ENCODE measurements at places on chromosomes 7 and 10. TPM values are rescaled to one million over a fixed set of nuclear protein-coding genes. Genes with fewer than 3 reads are reported as not detected.

DNA sequence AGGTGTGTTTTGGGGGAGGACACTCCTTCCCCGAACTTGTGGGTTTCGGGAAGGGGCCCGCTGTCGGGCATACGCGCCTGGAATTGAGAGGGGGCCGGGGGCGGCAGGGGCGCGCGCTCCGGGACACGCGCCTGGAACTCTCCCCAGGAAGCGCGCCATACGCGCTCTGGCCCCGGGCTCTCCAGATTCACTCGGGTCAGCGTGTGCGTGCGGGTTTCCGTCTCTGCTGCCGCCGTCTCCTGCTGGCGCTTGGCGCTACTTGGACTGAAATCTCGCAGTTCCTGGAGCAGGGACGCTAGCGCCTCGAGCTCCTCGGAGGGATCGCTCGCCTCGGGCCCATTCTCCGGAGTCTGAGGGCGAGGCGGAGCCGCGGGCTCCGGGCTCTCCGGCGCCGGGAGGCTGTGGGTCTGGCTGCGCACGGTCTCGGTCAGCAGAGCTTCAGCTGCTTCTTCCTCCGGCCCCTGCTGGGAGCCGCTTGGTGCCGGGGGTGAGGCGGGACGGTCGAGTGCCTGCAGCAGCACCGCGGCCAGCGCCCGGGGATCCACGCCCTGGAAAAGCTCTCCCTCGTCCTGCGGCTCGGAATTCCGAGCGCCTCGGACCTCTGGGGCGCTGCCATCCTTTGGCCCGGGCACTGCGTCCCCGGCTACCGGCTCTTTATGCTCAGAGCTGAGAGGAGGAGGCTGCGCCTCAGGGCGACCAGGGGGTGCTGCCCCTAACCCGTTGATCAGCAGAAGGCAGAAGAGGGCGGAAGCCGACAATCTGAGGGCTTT is 1.1 kb downstream of the VGF start:
- DNase-seq, result no peak

DNA sequence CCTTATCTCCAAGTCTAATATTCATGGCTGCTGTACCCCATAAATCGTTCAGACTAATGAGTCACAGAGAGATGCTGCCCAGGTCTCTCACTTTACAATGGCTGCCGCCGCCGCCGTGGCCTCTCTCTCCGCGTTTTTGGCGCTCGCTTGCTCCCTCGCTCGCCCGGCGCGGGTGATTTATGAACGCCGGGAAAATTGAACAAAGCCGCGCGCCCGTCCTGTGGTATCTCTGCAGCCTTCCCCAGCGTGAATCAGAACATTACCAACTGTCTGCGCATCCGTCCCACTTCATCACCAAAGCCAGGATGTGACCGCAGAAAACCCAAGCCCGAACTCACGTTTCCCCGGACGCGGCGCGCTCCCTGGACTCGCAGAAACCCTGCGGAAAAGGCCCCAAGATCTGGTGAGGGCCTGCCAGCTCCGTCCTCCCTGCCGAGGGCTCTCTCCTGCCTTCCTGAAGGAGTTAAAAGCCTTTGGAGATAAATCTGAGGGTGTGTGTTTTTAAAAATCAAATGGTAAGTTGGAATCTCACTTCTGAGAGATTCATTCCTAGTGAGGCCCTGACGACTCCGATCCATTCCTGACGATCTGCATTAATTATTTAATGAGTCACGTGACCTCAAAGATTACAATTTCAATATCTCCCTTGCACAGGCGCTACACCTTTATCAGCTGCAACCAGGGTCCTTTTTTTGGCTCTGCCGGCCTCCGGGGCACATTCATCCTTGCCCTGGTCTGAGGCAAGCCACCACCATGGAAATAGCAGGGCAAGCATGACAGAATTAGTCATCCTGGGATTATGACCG is 6.3 kb downstream of the HOXA4 start:
- no peak for DNase-seq

DNA sequence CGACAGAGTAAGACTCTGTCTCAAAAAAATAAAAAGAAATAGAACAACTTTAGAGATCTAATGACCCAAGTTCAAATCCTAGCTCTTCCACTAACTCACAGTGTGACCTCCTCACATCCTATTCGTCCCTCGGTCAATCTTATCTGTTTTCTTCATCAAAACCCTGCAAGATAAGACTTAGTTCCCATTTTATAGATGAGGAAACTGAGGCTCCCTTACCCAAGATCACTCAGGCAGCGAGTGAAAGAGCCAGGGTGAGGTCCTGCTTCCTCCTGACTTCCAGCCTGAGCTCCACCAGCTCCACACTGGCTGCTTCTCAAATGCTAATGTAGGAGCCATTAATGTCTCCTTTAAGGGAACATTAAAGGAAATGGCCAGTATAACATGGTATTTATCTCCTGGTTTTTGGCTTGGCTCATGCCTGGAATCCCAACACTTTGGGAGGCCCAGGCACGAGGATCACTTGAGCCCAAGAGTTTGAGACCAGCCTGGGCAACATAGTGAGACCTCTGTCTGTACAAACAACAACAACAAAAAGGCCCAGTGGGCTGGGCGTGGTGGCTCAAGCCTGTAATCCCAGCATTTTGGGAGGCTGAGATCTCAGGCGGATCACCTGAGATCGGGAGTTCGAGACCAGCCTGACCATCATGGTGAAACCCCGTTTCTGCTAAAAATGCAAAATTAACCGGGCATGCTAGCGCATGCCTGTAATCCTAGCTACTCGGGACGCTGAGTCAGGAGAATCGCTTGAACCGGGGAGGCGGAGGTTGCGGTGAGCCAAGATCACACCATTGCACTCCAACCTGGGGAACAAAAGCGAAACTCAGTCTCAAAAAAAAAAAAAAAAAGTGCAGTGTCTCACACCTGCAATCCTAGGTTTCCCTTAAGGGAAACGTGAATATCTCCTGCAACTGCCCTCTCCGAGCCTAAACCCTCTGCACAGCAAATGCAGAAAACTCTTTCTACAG is 3.4 kb upstream of the RHBDD2 start:
- no peak for DNase-seq

GRCh38 chr10:5810225-5810624 is 3.0 kb downstream of the GDI2 start:
- DNase-seq, result no peak

- no peak for DNase-seq
Measured at GRCh38 chr10:120650705-120651399, 193.8 kb downstream of the PLPP4 start.

- DNase-seq, result no peak
Measured at GRCh38 chr7:129657363-129657762, 45.8 kb downstream of the NRF1 start.

- no peak for DNase-seq
Measured at GRCh38 chr10:22599636-22600228, 114.6 kb downstream of the PIP4K2A start.

GRCh38 chr7:139959285-139959628 is 103.5 kb downstream of the PARP12 start:
- DNase-seq, result no peak

DNA sequence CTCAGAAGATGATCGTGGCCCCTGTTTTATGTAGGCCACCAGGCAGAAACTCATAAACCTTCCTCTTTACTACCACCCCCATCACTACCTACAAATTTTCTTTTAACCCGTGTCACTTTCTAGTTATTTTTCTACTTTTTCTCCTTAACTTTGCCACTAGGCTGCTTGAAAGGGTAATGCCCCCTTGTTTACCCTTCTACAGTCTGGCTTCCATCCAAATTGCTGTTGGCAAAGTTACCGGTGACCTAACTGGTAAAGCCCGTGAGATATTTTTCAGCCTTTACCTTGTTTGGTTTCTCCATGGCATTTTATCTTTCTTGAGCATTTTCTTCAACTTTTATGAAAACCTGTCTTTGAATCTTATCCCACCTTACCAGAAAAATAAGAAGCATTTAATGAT is 153.0 kb downstream of the WNT2 start:
- DNase-seq, result no peak

DNA sequence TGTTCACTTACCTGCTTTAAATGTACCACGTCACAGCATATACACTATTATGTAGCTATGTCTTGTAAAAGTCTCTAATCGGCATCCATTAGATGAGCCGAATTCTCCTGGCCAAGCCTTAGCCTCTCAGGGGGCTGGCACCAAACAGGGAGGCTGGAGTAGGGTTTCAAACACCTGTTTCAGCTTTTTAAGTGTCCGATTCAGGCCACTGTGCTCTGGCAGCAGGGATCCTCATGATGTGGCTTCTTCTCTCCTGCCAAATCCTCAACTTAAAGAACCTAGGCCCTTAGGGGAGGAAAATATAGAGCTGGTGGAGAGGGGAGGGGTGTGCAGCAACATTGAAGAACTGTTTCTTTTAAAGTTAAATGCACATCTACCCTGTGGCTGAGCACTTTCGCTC is 68.5 kb upstream of the NFKB2 start:
- DNase-seq, result no peak

DNA sequence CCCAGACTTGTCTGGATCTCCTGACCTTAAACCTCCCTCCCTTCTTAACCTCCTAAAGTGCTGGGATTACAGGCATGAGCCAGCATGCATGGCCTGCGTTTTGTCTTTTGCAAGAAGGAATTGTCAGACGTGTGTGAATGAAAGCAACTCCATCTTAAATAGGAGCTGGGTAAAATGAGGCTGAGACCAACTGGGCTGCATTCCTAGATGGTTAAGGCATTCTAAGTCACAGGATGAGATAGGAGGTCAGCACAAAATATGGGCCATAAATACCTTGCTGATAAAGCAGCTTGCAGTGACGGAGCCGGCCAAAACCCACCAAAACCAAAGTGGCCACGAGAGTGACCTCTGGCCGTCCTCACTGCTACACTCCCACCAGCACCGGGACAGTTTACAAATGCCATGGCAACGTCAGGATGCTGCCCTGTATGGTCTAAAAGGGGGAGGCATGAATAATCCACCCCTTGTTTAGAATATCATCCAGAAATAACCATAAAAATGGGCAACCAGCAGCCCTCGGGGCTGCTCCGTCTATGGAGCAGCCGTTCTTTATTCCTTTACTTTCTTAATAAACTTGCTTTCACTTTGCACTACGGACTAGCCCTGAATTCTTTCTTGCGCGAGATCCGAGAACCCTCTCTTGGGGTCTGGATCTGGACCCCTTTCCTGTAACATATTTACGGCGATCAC is 41.2 kb upstream of the SDK1 start:
- no peak for DNase-seq

- no peak for DNase-seq
Measured at GRCh38 chr7:108109221-108109908, 20.8 kb downstream of the LAMB4 start.

DNA sequence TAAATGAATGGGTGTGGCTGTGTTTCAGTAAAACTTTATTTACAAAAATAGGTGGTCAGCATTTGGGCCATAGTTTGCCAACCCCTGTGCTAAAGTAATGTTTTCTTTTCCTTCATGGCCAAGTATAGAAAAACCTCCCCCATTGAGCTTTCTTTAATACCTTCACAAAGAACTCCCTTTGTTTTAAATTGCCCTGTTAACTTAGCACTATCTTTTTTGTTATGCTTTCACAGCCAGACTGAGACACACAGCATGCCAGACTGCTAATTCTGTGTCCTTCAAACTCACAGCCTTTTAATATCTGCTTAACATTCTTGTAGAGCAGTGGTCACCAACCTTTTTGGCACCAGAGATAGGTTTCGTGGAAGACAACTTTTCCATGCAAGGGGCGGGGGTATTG is 78.0 kb downstream of the GFRA1 start:
- no peak for DNase-seq

GRCh38 chr7:86469680-86470295 is 173.9 kb upstream of the GRM3 start:
- no peak for DNase-seq

- no peak for DNase-seq
Measured at GRCh38 chr7:117470777-117471176, 9.0 kb upstream of the CFTR start.

DNA sequence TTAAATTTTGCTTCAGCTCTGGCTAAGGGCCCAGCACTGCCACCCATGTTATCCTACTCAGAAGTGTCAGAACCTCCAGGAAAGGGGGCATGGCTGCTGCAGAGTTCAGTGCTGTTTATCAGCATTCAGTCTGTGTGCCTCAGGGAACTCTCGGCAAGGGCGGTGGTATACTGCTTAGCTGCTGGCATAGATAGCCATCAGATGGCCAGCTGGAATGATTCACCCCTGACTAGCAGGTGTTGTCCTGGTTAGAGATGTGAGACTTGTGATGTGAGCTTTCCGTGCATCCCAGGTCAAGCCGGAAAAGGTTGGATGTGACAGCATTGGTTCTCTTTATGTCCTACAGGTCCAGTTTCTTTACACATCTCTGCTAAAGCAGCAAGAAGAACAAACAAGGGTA is 22.1 kb downstream of the CEP55 start:
- DNase-seq, result no peak

DNA sequence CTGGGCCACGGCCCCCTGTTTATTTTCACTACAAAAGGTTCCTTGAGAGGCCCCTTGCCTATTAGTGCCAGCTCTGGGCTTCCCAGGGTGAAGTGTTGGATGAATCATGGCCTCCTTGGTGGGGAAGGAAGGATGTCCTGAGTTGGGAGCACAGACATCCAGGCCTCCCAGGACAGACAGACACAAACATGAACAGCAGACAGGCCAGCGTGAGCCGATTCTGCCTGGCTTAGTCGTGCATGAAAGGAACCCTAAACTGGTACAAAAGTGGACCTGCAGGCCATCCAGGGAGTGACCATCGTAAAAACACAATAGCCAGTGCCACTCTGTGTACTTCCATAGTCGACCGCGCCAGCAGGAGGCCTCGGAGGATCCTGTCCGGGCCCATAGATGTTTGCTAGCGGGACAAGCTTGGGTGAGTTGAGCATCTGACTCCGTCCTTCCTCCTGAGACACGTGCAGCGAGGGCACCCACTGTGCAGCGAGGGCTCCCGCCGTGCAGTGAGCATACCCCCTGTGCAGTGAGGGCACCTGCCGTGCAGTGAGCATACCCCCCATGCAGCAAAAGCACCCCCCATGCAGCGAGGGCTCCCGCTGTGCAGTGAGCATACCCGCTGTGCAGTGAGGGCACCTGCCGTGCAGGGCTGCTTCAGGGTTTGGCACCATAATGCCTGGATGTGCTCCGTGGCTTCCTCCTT is 51.3 kb upstream of the PRKAR1B start:
- DNase-seq, result no peak

Gene FAM131B
- total RNA-seq, result 0.77 TPM

Gene HOXA3
- not detected for total RNA-seq

Gene UNCX
- not detected for total RNA-seq

Gene ITGB8
- total RNA-seq, result 0.02 TPM

Gene SPDYE8
- not detected for total RNA-seq

Gene C10orf67
- 0.23 TPM for total RNA-seq

Gene IL2RA
- total RNA-seq, result 531 TPM

Gene HDAC9
- 0.84 TPM for total RNA-seq

Gene PRLHR
- total RNA-seq, result not detected

Gene CPA4
- not detected for total RNA-seq

Measured in activated naive CD4-positive, alpha-beta T cell treated with anti-CD3 and anti-CD28 coated beads, Interleukin-2, amount 50 U/mL, for 72 hours (primary cell).